Non-pigmented ciliary epithelial cell (primary cell): ENCODE measurements at places on chromosomes 7 and 10.

DNA sequence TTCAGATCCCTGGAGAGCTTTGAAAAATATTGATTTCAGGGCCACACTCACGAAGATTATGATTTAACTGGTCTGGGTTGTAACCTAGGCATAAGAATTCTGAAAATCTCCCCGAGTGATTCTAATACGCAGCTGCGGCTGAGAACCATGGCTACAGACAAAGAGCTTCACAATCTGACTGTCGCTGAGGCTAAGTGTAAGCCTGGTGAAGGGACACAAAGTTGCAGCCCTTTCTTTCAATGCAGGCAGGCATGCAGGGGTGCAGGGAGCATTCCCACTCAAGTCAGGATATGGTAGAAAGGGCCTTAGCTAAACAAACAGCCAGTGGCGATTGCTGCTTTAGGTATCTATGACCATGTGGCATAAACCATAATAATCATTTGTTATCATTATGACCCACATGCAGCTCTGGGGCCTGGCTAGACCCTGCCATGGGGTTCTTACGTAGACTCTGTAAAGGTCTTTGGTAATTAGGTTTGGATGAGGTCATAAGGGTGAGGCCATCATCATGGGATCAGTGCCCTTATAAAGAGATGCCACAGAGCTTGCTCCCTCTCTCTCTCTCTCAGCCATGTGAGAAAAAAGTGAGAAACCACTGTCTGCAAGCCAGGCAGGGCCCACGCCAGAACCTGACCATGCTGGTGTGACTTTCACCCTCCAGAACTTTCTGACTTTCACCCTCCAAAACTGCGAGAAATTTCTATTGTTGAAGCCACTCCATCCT is 88.4 kb upstream of the LANCL2 start:
- DNase-seq: no peak

DNA sequence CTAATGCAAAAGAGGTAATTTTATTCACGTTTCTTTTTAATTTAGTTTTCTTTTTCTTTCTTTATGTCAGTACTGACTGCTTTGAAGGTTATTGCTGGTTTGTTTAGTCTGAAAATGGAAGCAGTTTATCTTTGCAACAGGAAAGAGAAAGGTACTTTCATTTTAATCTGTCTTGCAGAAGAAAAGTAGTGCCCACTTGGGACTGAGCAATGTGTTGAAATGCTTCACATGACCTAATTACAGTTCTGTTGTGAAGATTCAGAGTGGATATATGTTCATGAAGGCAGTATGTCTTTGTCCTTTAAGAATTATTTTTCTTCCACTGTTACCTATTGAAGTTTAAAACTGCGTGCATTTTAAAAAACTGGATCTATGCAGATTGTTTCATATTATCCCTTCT is 80.1 kb downstream of the ANKIB1 start:
- DNase-seq: no peak

DNA sequence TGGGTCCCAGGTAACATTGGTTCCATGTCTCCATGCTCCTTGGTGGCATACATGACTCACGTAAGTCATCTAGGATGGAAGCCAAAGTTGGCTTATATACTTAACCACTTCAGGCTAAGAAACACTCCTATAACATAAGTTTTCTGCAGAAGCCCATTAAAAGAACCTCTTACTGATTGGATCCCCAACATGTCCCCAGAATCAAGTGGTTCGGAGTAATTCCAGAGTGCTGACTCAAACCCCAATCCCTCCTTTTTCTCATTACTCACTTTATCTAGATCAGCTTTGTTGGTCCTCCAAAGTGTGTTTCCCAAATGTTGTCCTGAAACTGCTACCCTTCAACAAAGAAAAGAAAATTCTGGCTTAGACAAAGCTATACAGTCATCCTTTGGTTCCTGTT is 10.1 kb upstream of the ATOH7 start:
- no peak for DNase-seq

GRCh38 chr7:158569858-158570323 is 17.7 kb downstream of the PTPRN2 start:
- no peak for DNase-seq

DNA sequence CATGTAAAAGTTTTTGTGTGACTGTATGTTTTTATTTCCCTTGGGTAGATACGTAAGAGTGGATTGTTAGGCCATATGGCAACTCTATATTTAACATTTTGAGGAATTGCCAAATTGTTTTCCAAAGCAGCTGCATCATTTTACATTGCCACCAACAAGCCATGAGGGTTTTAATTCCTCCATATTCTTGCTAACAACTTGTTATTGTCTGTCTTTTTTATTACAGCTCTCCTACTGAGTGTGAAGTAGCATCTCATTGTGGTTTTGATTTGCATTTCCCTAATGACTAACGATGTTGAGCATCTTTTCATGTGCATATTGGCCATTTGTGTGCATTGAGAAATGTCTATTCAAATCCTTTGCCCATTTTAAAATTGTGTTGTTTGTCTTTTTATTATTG is 94.9 kb downstream of the CARD11 start:
- DNase-seq: no peak

DNA sequence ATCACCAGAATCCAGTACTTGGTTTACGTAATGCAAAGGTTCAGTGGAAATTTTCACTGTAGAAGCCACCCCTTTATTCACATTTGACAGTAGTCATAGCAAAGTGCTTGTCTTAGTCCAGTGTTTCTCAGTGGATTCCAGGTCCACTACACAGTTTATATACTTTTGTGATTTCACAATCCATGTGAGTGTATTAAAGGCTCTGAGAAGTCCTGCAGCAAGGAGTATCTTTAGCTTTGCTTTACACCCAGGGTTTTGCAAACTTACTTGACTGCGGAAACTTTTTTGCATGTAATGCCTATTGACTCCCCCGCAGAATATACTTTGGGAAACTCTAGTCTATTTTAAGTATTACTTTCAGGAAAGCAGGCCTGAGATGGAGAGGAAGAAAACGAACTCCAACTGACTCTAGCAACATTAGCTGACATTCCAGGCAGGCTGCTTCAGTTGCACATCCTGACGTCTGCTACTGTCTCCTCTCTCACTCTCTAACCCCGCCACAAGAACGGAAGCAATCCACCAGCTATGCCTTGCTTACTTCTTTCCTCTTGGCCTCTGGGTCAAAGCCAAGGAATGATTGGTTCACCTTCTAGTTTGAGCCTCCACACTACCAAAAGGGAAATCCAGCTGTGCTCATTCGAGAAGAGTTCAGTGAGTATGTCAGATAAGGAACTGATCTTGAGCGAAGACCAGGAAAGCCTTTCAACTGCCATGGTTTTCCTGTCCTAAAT is 6.2 kb downstream of the PLXNA4 start:
- DNase-seq: no peak

DNA sequence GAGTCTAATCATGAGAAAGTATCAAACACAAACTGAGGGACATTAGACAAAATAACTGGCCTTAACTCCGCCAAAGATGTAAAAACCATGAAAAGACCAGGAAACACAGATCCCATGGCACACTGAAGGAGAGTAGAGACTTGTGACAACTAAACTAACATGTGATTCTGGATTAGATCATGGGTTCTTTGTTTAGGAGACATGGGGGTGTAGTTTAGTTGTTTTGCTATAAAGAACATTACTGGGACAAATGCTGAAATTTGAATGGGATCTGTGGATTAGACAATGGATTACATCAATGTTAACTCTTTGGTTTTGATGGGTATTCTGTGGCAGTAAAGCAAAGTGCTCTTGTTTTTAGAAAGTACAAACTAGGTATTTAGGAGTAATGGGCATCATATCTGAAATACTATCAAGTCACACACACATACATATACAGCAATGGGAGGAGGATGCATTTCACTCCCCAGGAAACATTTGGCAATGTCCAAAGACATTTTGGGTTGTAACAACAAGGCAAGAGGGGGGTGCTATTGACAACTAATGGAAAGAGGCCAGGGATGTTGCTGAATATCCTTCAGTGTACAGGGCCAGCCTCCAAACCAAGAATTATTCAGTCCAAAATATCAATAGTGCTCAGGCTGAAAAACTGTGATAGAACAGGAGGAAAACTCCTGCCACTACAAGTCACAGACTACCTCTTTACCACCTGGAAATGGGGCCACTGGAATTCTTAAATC is 32.4 kb downstream of the WAPL start:
- DNase-seq: no peak

- DNase-seq: no peak
Measured at GRCh38 chr10:120385992-120386391, 71.0 kb upstream of the PLPP4 start.

GRCh38 chr10:10526846-10527245 is 490.8 kb upstream of the CELF2 start:
- no peak for DNase-seq

DNA sequence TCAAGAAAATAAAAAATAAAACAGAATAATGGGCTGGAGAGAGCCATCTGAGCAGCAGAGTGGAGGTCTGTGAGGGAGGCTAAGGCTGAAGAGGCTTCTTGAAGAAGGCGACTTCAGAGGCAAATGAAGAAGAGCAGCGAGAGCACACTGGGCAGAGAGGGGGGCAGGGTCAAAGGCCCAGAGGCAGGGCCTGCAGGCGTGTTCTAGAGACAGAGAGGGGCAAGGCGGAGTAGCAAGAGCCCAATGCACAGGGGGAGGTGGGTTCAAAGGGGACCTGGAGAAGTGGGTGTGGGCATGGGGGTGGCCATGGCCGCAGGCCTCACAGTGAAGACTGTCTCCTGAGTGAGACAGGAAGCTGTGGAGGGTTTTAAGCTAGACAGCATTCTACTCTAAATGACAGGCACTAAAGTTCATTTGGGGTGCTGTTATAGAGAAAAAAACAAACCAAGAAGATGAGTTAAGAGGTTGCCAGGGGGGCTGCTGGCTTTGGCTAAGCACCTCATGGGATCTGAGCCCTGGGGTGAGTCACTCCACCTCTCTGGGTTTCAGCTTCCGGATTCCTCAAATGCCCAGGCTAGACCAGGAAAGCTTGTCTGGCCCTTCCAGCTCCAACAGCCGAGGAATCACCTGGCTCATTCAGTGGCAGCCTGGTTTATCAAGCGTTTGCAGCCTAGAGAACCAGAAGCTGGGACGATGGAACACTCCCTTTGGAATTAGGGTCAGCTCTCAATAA is 81.7 kb downstream of the DLG5 start:
- peak; percentile 73 for DNase-seq

- no peak for DNase-seq
Measured at GRCh38 chr10:117327262-117327661, 48.0 kb downstream of the PDZD8 start.

GRCh38 chr7:130189343-130189742 is 15.9 kb downstream of the TMEM209 start:
- DNase-seq: no peak

- DNase-seq: no peak
Measured at GRCh38 chr10:122986335-122986734, 6.1 kb downstream of the PSTK start.

- no peak for DNase-seq
Measured at GRCh38 chr7:36606153-36606975, 117.9 kb downstream of the AOAH start.

DNA sequence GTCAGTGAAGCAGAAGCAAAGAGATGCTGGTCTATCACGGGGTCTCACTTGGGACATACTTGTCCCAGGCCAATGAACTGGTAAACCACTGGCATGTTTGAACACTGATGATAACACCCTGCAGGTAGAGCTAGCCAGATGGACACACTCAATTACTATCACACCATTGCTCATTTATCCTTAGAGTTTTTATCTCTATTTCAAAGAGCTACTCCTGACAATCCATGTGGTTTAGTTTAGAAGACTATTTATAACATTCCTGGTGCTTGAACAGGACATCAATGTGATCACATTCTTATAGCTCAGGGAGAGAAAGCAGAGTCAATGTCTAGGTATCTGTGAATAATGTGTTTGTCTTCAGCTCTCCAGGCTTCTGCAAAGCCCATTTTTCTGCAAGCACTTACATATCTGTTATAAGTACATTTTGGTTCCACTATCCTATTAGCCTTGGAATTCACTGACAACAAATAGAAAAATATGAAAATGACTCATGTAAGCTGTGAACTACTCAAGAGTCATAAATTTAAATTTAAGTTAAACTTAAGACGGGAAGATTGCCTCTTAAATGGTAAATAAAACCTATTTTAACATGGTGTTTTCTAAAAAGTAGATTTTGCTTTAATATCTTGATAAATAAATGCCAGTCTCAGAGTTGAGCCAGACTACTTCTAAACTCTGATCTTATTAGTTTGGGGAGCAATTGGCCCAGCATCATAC is 106.7 kb upstream of the MBL2 start:
- peak; percentile 37 for DNase-seq

DNA sequence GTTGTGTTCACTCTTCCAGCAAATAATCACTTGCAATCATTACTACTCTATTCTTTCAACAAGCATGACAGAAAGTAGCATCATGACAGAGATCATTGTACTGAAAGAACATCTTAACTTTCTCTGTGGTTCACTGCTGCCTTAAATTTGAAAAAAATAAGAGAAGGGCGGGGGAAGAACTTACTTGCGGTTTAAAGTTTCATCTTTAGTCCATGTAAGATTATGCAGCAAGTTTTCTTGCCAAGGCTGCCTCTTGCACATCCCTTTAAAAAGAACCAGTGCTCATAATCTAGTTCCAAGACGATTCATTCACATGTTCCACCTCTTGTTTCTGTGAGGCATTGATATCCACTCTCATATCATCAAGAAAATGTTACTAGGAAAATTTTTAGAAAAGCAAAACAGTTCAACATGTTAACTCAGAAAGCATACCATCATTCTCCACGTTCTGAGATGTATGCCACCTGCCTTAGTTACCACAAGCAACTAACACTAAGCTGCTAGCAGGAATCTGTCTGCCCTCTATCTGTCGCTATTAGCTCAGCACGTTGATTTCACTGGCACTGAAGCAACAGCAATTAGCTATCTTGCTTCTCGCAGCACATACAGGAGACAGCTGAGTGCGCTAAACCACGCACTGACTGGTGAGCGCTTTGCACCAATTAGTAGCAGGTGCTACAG is at the start of gene PCDH15:
Gene PCDH15 (minus strand): TSS at position 491 of the 681 bp plus-strand sequence. CDS start 136,969 bp downstream, outside the sequence.
- DNase-seq: no peak

GRCh38 chr7:20896996-20897395 is 110.3 kb upstream of the SP8 start:
- DNase-seq: no peak

- DNase-seq: no peak
Measured at GRCh38 chr10:61480208-61480607, 27.0 kb upstream of the TMEM26 start.

GRCh38 chr7:5424749-5425506 is 1.3 kb upstream of the TNRC18 start:
- DNase-seq: no peak

DNA sequence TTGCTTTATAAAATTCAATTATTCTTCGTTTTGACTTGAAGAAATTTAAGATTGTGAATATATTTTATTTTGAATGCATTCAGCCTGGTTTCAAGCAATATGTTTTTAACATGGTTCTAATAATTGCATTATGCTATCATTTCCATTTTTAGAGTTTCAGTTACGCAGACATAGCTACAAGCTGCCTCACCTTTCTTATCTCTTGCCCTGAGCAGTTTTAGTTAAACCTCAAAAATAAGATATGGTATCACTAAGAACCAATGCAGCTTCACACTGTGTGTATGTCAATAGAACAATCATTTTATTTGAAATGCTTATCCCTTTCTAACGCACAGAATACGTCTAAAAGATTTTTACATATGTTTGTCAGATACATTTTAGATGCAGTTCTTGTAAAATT is 632.6 kb upstream of the KCND2 start:
- DNase-seq: no peak

GRCh38 chr10:108902619-108903285 is 1020.6 kb downstream of the XPNPEP1 start:
- no peak for DNase-seq
